ENCODE measurements at places on chromosomes 12 and 14. TPM values are rescaled to one million over a fixed set of nuclear protein-coding genes. Genes with fewer than 3 reads are reported as not detected.
A peak's percentile ranks its signal among the peaks of the same experiment; 100 is the strongest.

- DNase-seq, result no peak
These were observed 45.0 kb downstream of the NOPCHAP1 start for GRCh38 chr12:105030820-105031807.

GRCh38 chr12:10388624-10389413 is 1.0 kb downstream of the KLRK1 start:
- DNase-seq, result no peak

GRCh38 chr12:115097416-115097815 is 413.4 kb upstream of the TBX3 start:
- no peak for DNase-seq

DNA sequence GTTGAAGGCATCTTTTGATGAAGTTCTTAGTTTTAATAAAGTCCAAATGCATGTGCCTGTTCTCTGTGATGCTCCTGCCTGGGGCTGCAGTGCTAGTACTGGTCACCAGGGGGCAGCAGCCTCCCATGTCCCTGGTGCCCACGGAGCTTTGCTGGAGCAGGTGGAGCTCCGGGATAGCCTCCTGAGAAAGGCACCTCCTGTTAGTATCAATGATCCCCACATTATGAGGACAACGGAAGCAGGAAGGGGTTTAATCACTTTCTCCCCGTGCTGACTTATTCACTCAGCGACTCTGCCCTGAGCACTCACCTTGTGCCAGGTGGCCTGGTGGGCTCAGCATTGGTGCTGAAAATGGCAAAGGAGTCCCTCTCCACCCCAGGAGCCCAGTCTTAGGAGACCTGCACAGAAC is 123.0 kb upstream of the PZP start:
- no peak for DNase-seq

DNA sequence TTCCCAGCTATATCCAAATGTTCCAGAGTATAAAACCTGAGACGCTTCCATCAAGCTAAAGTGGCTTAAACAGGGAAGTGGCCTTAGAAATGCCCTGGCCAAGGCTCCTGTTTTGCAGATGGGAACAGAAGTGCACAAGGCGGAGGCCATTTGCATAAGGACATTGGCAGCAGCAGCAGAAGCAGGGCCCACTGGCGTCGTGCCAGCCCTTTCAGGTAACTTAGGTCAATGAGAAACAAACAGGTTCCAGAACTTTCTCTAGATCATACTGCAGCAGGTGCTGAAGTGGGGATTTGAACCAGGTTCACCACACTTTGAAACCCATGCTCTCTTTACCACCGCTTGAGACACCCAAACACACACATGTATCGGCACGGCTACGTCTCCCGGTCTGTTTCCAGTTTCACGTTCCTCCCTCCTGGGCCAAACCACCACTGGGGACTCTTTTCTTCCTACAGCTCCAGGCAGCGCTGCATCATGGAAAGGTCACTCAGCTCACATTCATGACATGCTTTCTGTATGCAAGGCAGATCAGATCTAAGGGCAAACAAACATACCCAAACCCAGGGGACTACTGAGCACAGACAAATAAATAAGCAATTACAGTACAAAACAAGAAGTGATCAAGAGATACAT is 46.0 kb upstream of the PLEKHG6 start:
- DNase-seq, result no peak

DNA sequence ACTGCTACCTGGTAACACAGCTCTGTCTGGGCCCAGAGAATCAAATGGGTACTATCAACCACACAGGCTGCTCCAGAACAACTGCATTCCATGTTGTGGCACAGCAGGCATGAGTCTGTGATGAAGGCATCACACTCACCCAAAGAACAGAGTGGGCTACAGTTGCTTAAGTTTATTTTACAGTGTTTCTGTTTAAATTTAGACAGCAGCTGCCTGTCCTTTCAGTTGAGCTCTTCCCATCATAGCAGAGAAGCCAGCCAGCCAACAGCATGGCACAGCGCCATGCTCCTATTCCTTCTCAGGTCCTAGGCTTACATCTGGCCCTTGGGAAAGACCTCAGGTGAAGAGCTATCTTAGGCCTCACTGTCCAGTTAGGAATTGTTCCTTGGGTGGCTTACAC is 147.0 kb upstream of the FRMD6 start:
- no peak for DNase-seq

DNA sequence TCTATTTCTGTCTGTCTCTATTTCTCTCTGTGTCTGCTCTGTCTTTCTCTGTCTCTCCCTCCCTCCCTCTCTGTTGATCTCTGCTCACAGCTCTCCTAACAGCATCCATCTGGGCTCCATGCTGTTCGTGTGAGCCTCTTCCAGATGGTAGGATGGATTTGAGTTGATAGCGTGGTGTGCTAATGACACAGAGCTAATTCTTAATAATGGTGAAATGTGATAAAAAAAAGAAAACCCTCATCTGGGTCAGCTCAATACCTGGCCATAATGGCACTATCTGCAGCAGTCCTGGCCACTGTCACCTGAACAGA is 96.4 kb downstream of the AACS start:
- DNase-seq, result no peak

- peak; percentile 98 for DNase-seq
These were observed 26.4 kb upstream of the STAB2 start for GRCh38 chr12:103560604-103561101.

DNA sequence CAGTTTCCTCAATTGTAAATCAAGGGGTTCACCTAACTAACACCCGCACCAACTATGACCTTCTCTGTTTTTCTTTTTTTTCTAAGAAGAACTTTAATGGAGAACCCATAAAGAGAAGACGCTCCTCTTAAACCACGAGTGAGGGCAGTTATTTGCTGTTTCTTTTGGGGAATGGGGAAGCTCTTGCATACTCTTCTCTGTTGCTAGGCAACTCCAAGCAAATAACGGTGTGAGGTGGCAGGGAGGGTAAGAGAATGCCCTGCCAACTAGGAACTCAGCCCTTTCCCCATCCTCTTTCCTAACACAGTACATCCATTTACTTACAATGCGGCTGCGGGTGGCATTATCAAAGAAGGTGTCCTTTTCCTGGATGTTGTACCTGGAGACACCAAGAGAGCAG is 114.9 kb downstream of the ANO2 start:
- DNase-seq, result no peak

SOAT2 gene
- total RNA-seq, result not detected
